GM12865 (cell line): ENCODE measurements at places on chromosomes 5 and 9.

GRCh38 chr5:141617682-141618029 is 1.1 kb downstream of the DIAPH1 start:
- DNase-seq = no peak

DNA sequence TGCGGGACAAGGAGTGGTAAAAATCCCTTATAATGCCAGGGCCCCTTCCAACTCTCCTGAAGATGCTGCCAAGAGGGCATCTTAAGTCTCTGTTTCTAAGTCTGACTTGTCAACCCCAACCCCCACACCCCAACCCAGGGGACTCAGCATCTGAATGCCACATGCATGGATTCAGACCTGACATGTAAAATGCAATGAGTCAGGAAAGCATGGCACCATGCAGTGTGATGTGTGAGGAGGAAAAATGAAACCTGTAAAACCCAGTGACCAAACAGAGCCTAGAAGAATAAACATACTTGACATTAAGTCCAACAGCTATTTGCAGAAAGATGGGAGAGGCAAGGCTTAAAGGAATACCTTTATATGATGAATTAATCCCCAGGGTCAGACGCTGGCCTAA is 112.4 kb downstream of the ASTN2 start:
- no peak for DNase-seq

DNA sequence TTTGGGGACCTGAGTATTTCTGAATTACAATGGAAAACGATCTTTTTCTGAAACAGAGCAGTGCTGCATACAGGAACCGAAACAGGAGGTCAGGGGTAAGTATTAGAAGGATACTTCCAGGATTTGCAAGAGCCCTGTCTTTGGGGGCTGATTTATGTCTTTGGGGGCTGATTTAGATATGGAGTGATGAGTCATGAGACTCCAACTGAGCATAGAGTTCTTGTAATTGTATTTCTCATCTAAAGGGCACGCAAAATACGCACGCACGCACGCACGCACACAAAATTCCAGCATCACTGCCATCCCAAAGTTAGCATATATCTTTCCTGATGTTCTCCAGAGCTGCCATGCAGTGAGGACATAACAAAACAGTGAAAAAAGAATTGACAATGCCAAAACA is 414.8 kb upstream of the CCNH start:
- no peak for DNase-seq

DNA sequence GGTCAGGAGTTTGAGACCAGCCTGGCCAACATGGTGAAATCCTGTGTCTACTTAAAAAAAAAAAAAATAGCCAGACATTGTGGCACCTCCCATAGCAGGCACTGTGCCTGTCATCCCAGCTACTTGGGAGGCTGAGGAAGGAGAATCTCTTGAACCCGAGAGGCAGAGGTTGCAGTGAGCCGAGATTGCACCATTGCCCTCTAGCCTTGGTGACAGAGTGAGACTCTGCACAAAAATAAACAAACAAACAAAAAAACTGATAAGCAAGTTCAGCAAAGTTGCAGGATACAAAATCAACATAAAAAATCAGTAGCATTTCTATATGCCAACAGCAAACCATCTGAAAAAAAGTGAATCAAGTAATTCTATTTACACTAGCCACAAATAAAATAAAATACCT is 64.8 kb upstream of the TTC23L start:
- no peak for DNase-seq

- DNase-seq = no peak
Measured at GRCh38 chr5:31133488-31133887, 60.0 kb upstream of the CDH6 start.

- DNase-seq = no peak
Measured at GRCh38 chr9:121962421-121962820, 130.7 kb downstream of the TTLL11 start.

DNA sequence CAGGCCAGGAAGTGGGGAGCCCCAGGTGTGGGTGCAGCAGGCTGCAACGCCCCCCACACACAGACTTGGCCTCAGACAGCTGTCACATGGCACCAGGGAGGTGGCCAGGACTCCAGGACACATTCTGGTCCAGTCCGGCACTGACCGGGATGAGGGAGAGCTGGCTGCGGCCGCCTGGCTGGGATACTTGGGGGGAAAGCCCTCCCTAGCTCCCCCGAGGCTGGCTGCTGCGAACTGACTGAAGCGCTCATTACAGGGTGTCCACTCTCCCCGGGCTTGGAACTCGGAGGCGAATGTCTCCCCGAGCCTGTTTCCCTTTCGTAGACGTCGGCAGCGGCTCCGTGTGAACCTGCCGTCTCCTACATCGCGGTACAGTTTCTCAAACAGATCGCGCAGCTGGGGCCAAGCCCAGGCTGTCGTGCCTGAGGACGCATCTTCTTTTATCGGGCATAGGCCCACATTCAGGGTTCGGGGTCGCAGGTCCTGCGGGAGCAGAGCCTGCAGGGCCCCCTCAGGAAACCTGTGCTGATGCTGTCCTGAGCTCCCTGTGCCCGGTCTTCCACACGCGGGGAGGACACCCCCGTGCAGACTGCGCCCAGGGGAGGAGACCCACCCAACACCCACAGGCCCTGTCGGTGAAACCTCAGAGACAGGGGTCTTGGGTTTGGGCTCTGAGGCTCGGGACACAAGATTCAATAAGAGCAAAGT is 19.8 kb downstream of the NACC2 start:
- DNase-seq = no peak

GRCh38 chr9:98860871-98861293 is 53.4 kb downstream of the GALNT12 start:
- DNase-seq = peak; percentile 9

DNA sequence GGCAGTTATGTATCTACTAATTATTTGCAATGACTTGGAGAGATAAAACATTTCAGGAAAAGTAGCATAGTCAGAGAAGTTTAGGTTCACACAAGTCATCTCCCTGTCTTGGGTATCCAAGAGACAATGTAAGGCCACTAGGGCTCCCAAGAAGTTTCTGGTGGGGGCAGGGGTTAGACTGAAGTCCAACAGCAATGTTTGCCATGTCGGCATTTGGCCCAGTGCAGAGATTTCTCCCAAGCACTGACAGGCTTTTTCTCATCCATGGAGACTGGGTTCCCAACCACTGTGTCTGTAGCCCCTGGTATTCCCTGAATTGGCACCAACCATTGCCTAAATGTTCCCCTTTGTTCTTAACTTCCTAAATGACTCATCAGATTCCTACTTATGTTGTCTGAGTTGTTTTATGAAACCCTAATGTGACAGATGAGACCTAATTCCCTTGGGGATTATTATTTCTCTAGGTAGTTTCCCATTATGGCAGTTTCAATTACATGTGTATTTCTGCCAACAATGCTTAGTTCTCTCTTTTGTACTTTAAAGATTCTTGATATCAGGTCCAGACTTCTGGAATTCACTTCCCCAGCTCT is 103.6 kb upstream of the EGFLAM start:
- DNase-seq = peak; percentile 2

DNA sequence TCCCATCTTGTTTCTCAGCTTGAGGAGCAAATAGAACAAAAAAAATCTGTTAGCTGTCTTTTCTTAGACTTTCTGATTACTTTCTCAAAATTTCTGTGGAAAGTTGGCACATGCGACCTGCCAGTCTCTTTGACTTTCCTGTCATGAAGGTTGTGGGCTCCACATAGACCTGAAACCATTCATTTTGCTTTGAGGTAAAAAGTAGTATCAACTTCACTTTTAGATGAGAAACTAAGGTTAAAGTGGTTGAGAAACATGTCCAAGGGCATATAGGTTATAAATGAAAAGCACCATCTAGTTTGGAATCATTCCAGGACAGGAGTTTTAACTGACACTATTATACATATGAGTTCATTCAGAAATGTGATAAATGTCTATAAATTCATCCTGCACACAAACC is 42.7 kb downstream of the ST8SIA4 start:
- DNase-seq = peak; percentile 74

- peak; percentile 67 for DNase-seq
Measured at GRCh38 chr9:134099123-134099761, 31.4 kb upstream of the BRD3 start.

DNA sequence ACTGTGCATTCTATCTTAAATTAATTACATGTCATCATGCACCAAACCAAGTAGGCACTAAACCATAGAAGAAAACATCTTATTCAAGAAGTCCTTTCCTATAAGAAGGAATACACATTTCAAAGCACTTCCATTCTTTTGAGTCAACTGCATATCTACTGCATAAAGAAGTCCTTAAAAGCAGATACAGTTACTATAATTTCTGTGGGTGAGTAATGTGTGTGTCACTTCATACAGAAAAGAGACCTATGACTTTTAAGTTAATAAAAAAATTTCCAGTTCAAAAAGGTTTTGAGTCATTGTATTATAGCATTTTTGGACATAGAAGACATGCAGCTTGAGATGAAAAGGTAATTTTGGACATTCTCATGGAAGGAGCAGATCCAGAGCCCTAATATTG is 125.0 kb downstream of the DTWD2 start:
- DNase-seq = no peak

- DNase-seq = no peak
Measured at GRCh38 chr5:38925154-38925925, 79.5 kb downstream of the OSMR start.

GRCh38 chr9:90921104-90921503 is 119.5 kb downstream of the SYK start:
- no peak for DNase-seq

- no peak for DNase-seq
Measured at GRCh38 chr5:68449380-68449779, 233.8 kb downstream of the PIK3R1 start.

DNA sequence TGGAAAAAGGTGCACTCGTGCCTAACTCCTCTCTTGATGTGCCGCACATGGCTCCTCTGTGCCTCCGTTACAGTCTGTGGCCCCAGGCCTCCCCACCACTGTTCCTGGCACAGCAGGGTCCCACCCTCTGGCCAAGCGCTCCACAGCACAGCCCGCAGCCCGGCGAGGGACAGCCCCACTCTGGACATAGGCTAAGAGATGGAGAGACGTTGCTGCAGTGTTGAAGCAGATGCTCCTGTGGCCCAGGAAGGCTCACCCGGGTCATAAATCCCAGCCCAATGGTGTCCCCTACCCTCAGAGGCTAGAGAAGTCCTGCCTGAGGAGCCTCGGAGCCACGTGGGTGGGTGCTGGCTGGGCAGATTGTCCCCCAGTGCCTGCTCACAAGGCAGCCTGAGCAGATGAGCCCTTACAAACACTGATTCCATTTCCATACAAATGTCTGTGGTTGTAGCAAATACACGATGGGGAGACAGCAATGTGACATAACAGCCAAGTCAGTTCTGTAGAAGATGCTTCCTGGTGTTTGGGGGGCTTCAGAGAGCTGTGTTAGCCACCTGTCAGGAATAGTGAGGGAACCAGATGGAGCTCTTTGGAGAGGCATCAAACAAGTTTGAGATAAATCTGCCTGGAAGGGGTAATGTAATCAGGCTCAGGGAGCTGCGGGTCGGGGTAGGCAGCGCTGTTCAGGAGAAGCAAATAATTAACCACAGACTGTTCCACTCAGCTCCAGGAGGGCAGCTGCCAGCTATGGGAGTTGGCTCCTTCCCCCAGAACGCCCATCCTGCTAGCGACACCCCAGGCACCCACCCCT is 41.7 kb downstream of the C5orf15 start:
- no peak for DNase-seq

DNA sequence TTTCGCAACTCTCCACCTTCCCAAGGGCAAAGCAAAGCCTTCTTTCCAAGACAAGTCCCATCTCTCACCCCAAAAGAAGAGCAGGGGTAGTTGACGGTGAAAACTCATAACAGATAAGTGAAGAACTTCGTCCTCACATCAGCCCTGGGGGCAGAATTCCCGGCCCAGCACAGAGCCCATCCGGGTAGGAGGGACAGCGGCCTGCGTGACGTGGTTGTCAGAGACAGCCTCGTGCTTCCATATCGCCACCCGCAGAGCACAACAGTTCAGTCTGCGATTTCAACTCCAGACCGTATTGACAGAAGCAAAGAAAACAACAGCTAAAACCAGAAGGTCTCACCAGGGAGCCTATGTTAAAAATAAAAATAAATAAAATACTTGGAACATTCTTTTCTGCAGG is 273.2 kb downstream of the SYK start:
- no peak for DNase-seq

DNA sequence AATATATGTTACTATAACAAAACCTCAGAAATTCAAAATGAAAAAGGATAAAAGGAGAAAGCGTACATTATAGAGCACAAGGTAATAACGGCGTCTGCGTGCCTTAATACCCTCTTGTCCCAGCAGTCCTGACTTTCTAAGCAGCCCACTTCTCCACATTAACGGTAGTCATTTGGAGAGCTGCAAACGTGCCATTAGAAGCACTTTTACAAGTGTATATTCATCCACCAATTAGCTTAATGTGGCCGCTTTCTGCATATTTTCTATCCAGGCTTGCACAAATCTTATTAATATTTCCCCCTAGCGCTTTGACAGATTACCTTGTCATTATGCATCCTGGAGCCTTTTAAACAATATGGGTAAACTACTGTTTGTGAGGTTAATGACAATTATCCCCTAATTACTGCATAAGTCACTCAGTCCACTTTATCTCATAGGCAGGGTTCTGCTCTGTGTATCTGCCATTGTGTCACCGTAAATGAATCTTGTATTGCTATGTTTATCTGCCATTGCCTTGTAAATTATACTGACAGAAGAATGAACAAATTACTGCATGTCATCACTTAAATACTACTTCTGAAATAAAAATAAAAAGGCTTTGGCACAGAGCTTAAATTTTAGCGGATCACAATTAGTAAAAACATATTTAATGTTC is 421.3 kb downstream of the BNC2 start:
- no peak for DNase-seq

DNA sequence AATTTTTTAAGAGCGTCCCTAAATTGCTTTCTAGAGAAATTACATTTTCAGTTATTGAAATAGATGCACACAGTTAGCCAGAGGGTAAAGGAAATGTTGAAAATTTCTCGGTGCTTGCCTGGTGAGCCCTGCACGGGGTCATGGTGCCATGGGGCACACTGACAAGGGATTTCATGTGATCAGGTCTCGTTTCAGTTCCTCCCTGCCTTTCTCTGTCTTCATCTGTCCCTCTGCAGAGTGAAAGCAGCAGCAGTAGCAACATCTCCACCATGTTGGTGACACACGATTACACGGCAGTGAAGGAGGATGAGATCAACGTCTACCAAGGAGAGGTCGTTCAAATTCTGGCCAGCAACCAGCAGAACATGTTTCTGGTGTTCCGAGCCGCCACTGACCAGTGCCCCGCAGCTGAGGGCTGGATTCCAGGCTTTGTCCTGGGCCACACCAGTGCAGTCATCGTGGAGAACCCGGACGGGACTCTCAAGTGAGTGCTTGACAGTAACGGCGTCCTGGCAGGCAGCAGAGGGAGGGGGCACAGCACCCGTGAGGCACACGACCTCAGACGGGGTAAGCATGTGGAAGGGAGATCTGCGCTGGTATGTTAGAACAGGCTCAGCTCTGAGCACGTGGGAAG is 89.1 kb upstream of the OTULINL start:
- DNase-seq = no peak

- no peak for DNase-seq
Measured at GRCh38 chr5:97163360-97163764, 19.7 kb downstream of the RIOK2 start.

GRCh38 chr9:306907-307306 is 92.2 kb downstream of the DOCK8 start:
- DNase-seq = peak; percentile 46

DNA sequence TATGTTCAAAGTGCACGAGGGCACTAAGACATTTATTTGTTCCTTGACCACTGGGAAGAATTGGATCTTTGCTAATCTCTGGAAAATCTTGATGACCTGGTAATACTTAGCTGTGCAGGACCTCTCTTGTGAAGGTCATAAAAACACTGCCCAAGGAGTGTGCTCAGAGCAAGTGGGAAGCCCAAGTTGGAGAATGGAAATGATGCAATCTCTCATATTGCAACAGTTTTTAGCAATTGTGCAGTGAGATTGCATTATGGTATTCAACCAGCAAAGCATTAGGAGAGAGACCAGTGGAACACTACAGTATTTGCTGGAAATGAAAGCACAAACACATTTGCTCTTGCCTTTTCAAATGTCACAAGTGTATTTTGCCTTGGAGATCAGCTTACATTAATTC is 34.5 kb downstream of the TXNDC8 start:
- no peak for DNase-seq
